ENCODE measurements at places on chromosomes 5 and 9. TPM values are rescaled to one million over a fixed set of nuclear protein-coding genes. Genes with fewer than 3 reads are reported as not detected.

- H3K27me3 ChIP-seq = no peaks in the 10 kb centered on the region
- H3K4me3 ChIP-seq = no peak overlapping the region
- H3K36me3 ChIP-seq = no peaks in the 10 kb centered on the region
- no peaks in the 10 kb centered on the region for H3K4me1 ChIP-seq
These were observed 176.7 kb downstream of the PRDM9 start for GRCh38 chr5:23684103-23684502.

- H3K4me1 ChIP-seq = peaks cover 5% of the 10 kb centered on the region
- no peaks in the 10 kb centered on the region for H3K36me3 ChIP-seq
These were observed 18.1 kb downstream of the ANKRD33B start for GRCh38 chr5:10581867-10582511.

- H3K4me3 ChIP-seq = no peak overlapping the region
- no peak for DNase-seq
- H3K27ac ChIP-seq = no peak overlapping the region
- no peaks in the 10 kb centered on the region for H3K27me3 ChIP-seq
- H3K4me1 ChIP-seq = no peaks in the 10 kb centered on the region
These were observed 64.2 kb upstream of the ABL1 start for GRCh38 chr9:130770679-130771442.

- H3K4me1 ChIP-seq = no peaks in the 10 kb centered on the region
- H3K36me3 ChIP-seq = no peaks in the 10 kb centered on the region
- no peak overlapping the region for H3K27ac ChIP-seq
- H3K27me3 ChIP-seq = no peaks in the 10 kb centered on the region
- DNase-seq = no peak
These were observed 283.6 kb downstream of the ELAVL2 start for GRCh38 chr9:23542438-23542837.

Gene MARCOL
- not detected for total RNA-seq

GRCh38 chr9:69905286-69905685 lies 84.7 kb downstream of the CFAP95 start:
- no peak overlapping the region for H3K4me3 ChIP-seq
- DNase-seq = no peak
- H3K27ac ChIP-seq = no peak overlapping the region
- H3K4me1 ChIP-seq = no peaks in the 10 kb centered on the region
- H3K27me3 ChIP-seq = no peaks in the 10 kb centered on the region

DNA sequence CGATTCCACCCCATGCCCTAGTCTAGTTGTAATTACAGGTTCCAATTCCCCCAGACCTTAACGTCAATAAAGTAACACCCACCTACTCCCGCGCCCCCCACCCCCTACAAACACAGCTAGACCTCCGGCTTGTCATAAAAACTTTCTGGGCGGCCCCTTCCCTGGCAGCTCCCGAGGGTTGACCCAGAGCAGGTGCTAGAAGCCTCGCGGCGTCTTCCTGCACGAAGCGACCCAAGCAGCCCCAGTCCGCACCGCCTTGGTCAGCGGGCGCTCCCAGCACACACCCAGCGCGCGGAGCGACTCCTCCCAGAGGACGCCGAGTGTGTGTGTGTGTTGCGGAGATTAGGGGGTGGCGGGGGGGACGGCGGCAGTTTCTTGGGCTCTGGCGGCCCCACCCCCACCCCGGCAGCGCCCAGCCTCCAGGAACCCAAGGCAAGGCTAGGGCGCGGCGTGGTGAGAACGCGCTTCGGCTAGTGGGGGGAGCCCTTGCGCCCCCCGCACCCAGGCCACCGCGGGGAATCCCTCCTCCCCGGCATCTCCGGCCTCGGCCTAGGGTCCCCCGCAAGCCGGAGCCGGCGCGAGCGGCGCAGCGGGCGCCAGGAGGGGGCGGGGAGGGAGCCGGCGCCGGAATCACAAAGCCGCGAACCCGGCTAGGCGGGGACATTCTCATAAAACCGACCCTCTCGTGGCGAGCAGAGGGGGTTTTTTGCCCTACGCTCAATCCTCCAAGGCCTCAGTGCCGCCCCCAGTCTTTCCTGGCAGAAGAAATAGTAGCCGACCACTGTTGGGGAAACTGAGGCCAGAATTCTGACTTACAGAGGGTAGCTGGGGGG lies 2.2 kb downstream of the PCDH1 start:
- H3K4me3 ChIP-seq = peak overlapping the region; percentile 97
- DNase-seq = peak; percentile 65
- peaks cover 14% of the 10 kb centered on the region for H3K36me3 ChIP-seq
- H3K27ac ChIP-seq = no peak overlapping the region
- no peaks in the 10 kb centered on the region for H3K27me3 ChIP-seq
- H3K4me1 ChIP-seq = peaks cover 30% of the 10 kb centered on the region

Gene RGS7BP
- 0.31 TPM for total RNA-seq

All from H9 (cell line).